ENCODE measurements at places on chromosomes 12 and 14.

- no peak for DNase-seq
Observed at GRCh38 chr14:90731487-90731886, 84.7 kb downstream of the TTC7B start.

GRCh38 chr12:64678835-64679234, 68.5 kb downstream of the RASSF3 start:
- no peak for DNase-seq

DNA sequence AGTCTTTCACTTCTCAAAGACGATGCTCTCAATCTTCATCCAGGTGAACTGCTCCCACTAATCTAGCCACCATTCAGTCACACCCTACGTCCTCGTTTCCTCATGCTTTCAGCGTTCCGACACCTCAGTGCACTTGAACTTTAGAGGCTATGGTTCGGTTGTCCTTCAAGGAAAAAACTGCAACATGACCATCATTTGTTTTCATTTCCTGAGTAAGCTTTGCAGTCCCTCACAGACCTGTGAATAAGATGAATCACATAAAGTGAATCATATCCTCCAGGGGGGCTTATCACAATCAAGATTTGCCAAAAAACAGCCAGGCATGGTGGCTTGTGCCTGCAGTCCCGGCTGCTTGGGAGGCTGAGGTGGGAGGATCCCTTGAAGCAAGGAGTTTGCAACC, 80.2 kb downstream of the TMCC3 start:
- no peak for DNase-seq

- DNase-seq = no peak
Observed at GRCh38 chr12:46384451-46385309, 12.1 kb upstream of the SLC38A2 start.

DNA sequence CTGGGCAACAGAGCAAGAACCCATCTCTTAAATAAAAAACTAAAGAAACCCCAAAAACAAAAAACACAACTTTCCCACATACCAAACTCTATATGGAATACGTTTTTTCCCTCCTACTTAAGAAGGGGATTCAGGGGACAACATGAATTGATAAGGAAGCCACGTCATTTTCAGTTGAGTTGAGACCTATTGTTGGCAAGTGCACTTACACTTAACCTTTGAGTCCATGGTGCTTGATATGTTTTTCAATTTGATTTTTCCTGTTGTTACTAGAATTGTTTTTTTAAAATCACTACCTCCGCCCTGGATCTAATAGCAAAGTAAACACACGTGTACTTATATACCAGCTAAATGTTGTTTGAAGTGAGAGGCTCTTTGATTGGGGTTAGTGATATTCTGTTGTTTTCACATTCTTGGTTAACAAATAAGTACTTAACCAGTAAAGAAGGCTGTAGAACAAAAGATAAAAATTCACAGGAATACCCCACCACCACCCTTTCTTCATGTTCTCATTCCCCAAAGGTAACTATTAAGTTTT, 2.0 kb downstream of the FAM177A1 start:
- DNase-seq = no peak

DNA sequence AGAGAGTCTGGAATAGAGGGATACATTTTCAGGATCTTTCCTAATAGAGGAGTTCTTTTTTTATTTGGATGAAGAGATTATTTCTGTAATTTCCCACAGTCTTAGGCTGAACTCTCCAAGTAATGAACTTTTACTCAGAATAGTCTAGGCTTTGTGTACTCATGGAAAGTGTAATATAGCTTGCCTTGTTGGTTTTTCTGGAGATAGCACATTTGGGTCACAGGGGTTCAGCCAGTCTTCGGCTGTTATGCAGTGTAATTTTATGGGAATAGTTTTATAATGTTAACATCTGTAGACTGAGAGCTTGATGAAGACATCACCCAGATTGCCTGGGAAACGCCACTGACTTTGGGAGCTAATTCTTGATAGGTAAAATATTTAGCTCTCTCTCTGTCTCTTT, 450.8 kb downstream of the RAD51B start:
- DNase-seq = no peak

DNA sequence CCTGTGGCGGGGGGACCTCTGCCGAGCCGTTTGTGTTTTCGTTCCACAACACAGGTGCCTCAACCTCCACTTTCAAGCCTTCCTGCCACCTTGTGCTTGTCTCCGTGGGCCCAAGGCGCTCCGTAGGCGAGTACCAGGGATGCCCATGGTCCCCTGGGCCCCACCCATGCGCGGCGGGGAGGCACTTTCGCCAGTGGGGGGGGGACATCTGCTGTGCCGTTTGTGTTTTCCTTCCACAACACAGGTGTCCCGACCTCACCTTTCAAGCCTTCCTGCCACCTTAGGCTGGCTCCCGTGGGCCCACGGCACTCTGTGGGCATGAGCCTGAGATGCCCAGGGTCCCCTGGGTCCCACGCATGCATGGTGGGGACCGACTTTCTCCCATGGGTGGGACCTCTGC, 335.9 kb downstream of the ALG10 start:
- no peak for DNase-seq

DNA sequence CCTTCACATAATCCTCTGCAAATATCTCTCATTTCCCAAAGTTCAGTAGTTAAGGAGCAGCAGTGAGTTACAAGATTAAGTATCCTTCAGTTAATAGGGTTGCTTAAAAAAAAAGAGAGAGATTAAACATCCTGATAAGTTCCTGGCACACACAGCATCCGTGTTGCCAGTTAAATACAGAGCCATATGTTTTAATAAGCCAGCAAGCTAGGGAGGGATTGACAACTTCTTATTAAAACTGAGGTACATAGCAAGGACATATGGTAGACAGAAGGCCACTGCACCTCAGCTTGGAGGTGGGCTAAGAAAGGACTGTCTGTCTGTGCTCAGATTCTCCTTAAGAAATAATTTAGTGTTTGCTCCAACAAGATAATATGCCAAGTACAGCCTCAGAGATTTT, 9.6 kb upstream of the TMEM30B start:
- DNase-seq = no peak

DNA sequence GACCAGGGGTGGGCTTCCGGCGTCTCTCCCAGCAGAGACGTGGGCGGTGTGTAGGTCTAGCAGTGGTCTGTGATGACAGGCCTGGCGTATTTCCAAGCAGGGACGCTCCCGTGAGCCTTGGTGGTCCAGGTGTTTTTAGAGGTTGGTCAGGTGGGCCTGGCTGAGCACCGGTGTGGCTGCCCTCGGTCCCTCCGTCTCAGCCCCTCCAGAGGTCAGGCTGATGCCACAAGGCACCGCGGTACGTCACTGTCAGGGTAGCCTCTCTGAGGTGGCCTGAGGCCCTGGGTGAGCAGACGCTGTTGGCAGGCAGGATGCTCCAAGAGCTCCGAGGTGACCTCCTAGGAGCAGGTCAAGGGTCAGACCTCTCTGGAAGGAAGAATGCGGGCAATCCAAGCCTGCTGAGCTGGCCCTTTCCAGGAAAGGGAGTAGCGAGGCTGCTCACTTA, 13.6 kb downstream of the MTA1 start:
- no peak for DNase-seq

Data from Jurkat, Clone E6-1 (cell line).